Osteoblast (primary cell): ENCODE measurements at places on chromosomes 7 and 10. TPM values are rescaled to one million over a fixed set of nuclear protein-coding genes. Genes with fewer than 3 reads are reported as not detected.

Gene FAM25G
- not detected in 2 replicates for total RNA-seq

Gene FZD1
- 40.5 and 45.4 TPM in 2 replicates for total RNA-seq

Gene GPER1
- total RNA-seq, result 10.3 and 10.5 TPM in 2 replicates

Gene TRPV5
- not detected in 2 replicates for total RNA-seq

Gene CALCR
- total RNA-seq, result not detected in 2 replicates

Gene LEP
- total RNA-seq, result under 0.01 and 0.36 TPM in 2 replicates

Gene AGAP3
- 39.8 and 45.7 TPM in 2 replicates for total RNA-seq

- H3K4me3 ChIP-seq, result no peak overlapping the region
- H3K4me1 ChIP-seq, result peaks cover 7% of the 10 kb centered on the region
- DNase-seq, result no peak
- no peaks in the 10 kb centered on the region for H3K27me3 ChIP-seq
- H3K36me3 ChIP-seq, result peaks cover 17% of the 10 kb centered on the region
Measured at GRCh38 chr10:110137142-110137545, 70.3 kb upstream of the MXI1 start.

DNA sequence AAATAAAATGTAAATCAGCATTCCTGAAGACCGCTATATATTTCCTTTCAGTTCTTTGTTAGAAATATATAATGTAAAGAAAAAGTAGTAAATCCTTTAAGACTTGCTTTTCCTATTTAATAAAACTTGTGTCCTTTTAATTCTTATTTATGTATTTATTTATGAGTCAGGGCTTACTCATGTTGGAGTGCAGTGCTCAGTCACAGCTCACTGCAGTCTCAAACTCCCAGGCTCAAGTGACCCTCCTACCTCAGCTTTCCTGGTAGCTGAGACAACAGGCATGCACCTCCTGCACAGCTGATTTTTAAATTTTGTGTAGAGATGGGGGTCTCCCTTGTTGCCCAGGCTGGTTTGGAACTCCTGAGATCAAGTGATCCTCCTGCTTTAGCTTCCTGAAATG is 724.5 kb downstream of the ANKRD7 start:
- no peak overlapping the region for H3K27ac ChIP-seq
- no peaks in the 10 kb centered on the region for H3K27me3 ChIP-seq
- no peaks in the 10 kb centered on the region for H3K4me1 ChIP-seq
- H3K4me3 ChIP-seq, result no peak overlapping the region
- no peak for DNase-seq

- H3K36me3 ChIP-seq, result no peaks in the 10 kb centered on the region
- no peak for DNase-seq
- no peak overlapping the region for H3K27ac ChIP-seq
- H3K4me1 ChIP-seq, result no peaks in the 10 kb centered on the region
- no peaks in the 10 kb centered on the region for H3K27me3 ChIP-seq
Measured at GRCh38 chr7:54333952-54334351, 208.2 kb upstream of the VSTM2A start.

DNA sequence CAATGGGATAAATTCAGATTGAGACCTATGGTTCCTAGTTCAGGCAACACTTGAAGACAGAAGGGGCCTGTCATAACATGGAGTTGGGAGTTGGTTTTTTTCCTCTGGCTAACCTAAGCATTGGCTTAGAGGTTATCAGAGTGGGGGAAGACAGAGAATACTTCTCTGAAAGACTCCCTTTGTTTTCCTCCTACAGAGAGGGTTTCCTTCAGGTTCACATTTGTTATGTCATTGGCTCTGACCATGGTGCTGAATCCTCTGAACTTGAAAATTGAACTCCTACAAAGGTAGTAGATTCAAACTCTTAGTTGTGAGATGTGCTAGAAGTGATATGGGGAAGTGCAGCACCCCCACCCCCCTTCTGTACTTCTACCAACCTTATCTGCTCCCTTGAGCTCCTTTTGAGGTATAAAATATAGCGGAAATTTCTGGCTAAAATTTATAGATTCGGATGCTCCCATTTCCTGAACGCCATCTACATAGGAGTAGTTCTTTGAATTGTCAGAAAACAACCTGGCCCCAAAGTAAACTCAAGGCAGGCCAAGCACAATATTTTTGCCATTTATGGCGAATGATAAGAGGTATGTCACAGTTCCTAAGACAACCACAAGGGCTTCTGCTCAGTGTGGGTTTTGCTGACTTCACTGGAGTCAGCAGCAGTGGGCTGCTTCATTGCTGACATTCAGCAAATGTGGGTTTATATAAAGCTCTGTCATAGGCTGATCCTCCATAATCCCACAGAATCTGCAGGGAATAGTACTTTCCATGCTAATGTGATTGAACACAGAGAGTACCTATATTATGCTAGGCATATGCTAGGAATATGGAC is 131.6 kb upstream of the KLF14 start:
- H3K27me3 ChIP-seq, result no peaks in the 10 kb centered on the region
- peaks cover 93% of the 10 kb centered on the region for H3K36me3 ChIP-seq
- no peaks in the 10 kb centered on the region for H3K4me1 ChIP-seq
- peak; percentile 6 for DNase-seq

DNA sequence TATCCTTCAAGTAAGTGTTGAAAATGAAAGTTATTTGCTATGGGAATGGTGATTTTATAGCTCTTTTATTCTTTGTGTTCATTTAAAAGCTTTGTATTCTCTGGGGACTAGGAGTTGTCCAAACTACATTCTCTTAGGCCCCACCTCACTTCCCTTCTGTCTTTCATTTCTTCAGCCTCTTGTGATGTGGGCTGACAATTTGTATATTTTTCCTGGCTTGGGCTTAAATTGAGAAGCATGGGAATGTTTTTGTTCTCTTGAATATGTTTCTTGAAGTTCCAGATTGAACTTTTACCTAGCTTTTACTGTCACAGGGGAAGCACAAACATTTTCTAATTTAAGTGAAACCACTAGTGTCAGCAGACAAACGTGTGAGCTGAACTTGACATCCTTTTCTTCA is 27.9 kb downstream of the BBS9 start:
- no peak overlapping the region for H3K4me3 ChIP-seq
- peaks cover 37% of the 10 kb centered on the region for H3K4me1 ChIP-seq
- H3K27ac ChIP-seq, result no peak overlapping the region
- no peaks in the 10 kb centered on the region for H3K36me3 ChIP-seq
- H3K27me3 ChIP-seq, result no peaks in the 10 kb centered on the region

- H3K27me3 ChIP-seq, result peaks cover 47% of the 10 kb centered on the region
- H3K27ac ChIP-seq, result no peak overlapping the region
- peaks cover 18% of the 10 kb centered on the region for H3K4me1 ChIP-seq
- no peak overlapping the region for H3K4me3 ChIP-seq
- H3K36me3 ChIP-seq, result no peaks in the 10 kb centered on the region
Measured at GRCh38 chr7:27239387-27240014, 3.1 kb upstream of the EVX1 start.

DNA sequence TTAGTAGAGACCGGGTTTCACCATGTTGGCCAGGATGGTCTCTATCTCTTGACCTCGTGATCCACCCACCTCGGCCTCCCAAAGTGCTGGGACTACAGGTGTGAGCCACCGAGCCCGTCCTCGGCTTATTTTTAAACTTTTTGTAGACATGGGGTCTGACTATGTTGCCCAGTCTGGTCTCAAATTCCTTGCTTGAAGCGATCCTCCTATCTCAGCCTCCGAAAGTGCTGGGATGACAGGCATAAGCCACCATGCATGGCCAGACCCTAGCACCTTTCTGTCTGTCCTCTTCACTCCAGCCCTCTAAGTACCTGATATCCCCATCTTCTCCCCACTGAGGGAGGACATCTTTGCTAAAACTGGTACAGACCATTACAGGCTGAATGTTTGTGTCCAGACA is 41.4 kb downstream of the TMEM130 start:
- H3K4me3 ChIP-seq, result no peak overlapping the region
- H3K27ac ChIP-seq, result no peak overlapping the region

DNA sequence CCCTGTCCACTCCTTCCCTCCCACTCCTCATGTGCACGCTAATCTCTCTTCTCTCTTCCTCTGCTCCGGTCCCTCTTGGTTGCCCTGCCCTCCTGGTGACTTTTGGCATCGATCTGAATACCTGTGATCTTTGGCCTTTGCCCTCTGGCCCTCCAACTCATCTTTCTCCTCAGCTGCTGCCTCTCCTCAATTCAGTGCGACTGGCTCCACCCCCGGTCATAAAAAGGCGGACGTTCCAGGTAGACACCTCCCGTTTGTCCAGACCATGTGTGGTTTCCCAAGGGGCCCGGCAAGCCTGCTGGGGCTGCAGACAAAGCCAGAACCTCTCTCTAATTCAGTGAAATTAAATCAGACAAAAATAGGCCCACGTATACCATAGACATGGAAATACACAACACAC is 96.8 kb downstream of the COL13A1 start:
- no peaks in the 10 kb centered on the region for H3K4me1 ChIP-seq
- peak; percentile 41 for DNase-seq
- no peaks in the 10 kb centered on the region for H3K27me3 ChIP-seq
- no peak overlapping the region for H3K27ac ChIP-seq

- H3K4me3 ChIP-seq, result peak overlapping the region; percentile 26
- H3K27me3 ChIP-seq, result no peaks in the 10 kb centered on the region
- peaks cover 47% of the 10 kb centered on the region for H3K4me1 ChIP-seq
- H3K36me3 ChIP-seq, result no peaks in the 10 kb centered on the region
- DNase-seq, result peak; percentile 64
- peak overlapping the region; percentile 97 for H3K27ac ChIP-seq
Measured at GRCh38 chr10:3850999-3851937, 66.3 kb upstream of the KLF6 start.

DNA sequence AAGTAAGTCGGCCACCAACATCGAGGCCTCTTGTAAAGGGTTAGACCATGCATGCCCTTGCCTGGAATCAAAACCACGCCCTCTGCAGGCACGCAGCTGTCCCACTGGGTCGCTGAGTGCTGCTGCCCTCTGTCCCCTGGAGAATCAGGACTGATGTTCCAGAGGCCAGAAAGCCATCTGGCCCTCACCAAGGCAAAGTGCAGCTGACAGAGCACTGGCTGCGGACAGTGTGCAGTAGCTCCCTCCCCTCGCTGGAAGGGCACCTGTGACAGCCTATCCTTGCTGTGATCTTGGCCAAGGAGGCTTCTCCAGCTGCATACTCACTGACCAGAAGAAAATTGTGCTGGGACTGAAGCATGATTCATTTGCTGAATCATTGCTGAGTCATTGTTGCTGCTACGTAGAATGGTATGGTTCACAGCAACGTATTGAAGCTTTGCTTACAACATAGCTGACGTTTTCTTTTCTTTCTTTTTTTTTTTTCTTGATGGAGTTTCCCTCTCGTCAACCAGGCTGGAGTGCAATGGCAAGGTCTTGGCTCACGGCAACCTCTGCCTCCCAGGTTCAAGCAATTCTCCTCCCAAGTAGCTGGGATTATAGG is 30.4 kb downstream of the DDC start:
- peaks cover 25% of the 10 kb centered on the region for H3K4me1 ChIP-seq
- H3K4me3 ChIP-seq, result peak overlapping the region; percentile 37
- H3K36me3 ChIP-seq, result no peaks in the 10 kb centered on the region
- H3K27me3 ChIP-seq, result no peaks in the 10 kb centered on the region
- peak overlapping the region; percentile 85 for H3K27ac ChIP-seq

- H3K27me3 ChIP-seq, result no peaks in the 10 kb centered on the region
- peak; percentile 83 for DNase-seq
- H3K36me3 ChIP-seq, result no peaks in the 10 kb centered on the region
- H3K27ac ChIP-seq, result peak overlapping the region; percentile 50
- no peak overlapping the region for H3K4me3 ChIP-seq
Measured at GRCh38 chr10:75542906-75543305, 111.5 kb downstream of the LRMDA start.
